Hepatocyte (in vitro differentiated cells): ENCODE measurements at places on chromosomes 12 and 14.
A peak's percentile ranks its signal among the peaks of the same experiment; 100 is the strongest.

GRCh38 chr12:32548691-32549281 is 130.3 kb upstream of the DNM1L start:
- no peak for DNase-seq

DNA sequence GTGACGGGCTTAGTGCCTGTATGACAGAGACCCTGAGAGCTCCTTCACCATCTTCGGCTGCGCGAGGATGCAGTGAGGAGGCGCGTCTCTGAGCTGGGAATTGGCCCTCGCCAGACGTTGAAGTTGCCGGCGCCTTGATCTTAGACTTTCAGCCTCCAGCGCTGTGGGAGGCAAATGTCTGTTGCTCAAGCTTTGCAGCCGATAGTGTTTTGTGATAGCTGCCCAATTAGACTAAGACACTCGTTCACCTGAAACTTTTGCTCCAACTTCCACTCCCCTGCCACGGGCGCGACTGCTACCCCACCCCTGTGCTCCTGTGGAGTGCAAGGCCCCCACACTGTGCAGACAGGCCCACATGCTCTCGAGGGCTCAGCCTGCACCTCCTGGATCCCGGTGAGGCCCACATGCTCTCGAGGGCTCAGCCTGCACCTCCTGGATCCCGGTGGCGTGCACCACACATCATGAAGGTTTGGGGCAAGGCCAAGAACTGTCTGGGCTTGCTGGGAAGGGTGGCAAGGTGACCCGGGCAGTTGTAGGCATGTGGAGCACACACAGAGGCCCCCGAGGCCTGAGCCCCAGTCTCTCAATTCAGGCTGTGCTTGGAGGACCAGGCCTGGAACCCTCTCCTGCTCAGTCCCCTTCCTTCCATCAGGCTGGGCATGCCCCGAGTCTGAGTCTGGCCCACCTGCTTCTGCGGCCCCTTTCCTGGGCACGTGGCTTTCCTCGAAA is 324.6 kb downstream of the TMEM121 start:
- DNase-seq: no peak

GRCh38 chr14:62409169-62409568 is 636.1 kb downstream of the KCNH5 start:
- DNase-seq: no peak

- no peak for DNase-seq
These were observed 6.1 kb upstream of the PSMA6 start for GRCh38 chr14:35286003-35286600.

- DNase-seq: no peak
These were observed 263.4 kb upstream of the FKBP4 start for GRCh38 chr12:2531371-2531770.

DNA sequence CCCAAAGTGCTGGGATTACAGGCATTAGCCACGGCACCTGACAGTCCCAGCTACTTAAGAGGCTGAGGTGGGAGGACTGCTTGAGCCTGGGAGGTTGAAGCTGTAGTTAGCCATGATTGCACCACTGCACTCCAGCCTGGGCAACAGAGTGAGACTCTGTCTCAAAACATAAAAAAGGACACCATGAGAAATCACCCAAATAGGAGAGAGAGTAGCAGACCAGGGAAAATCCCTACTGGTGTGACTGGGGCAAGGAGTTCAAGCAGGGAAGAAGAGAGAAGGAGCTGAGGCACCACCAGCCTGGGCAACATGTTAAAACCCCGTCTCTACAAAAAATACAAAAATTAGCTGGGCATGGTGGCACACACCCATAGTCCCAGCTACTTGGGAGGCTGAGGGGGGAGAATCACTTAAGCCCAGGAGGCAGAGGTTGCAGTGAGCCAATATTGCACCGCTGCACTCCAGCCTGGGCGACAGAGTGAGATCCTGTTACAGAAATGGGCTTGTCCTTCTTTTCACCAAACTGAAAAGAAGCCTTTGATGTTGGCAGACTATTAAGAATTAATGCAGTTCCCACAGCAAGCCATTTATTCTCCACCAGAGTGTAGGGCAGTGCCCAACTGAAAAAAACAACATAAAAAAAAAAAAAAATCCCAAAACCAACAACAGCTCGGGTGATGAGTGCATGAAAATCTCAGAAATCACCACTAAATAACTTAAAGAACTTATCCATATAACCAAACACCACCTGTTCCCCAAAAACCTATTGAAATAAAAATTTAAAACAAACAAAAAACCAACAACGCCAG is 4.5 kb upstream of the SRSF9 start:
- no peak for DNase-seq

GRCh38 chr12:46205294-46205693 is 63.5 kb downstream of the SLC38A1 start:
- DNase-seq: no peak

GRCh38 chr14:67453575-67454300 is 34.8 kb downstream of the TMEM229B start:
- no peak for DNase-seq

- peak; percentile 89 for DNase-seq
These were observed 229.8 kb upstream of the LRIG3 start for GRCh38 chr12:59149995-59150642.

DNA sequence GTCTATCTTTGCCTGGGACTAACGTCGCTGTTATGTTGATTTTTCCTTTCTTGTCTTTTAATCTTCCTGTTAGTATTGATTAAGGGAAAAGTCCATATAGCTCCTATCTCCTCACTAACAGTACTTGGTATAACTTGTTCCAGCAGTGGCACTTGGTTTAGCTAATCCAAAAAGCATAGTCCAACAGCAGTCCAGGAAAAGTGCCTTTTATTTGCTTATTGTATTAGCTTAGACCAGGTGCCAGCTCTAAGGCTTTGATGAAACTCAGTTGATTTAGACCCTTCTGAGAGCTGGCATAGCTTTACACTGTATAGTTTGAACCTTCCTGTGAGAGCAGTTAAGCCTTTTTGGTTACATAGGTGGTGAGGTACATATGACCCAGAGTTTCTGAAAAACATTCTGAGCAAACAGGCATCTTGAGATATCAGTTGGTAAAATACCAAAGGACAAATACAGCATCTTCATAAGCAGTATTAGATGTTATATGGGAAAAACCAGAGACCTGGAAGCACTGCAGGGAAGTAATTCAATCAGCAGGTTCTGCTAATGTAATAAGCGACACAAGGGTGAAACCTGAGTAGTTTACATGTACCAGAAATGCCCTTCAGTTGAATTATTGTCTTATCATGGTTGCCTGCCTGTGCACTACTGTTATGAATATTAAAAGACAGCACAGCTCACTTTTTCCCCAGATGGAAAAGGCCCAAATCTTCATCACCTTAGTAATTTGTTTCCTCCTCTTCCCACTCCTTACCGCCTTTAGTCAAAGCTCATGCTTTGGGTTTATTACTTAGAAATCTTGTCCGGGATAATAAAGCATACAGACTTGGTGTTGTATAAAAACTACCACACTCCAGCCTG is 13.0 kb downstream of the PELI2 start:
- no peak for DNase-seq

- DNase-seq: peak; percentile 29
These were observed 45.2 kb upstream of the KCNJ8 start for GRCh38 chr12:21819678-21820077.

- peak; percentile 79 for DNase-seq
These were observed 1.1 kb downstream of the INHBE start for GRCh38 chr12:57456145-57456700.

- DNase-seq: no peak
These were observed 9.0 kb downstream of the RDH16 start for GRCh38 chr12:56948457-56948777.

DNA sequence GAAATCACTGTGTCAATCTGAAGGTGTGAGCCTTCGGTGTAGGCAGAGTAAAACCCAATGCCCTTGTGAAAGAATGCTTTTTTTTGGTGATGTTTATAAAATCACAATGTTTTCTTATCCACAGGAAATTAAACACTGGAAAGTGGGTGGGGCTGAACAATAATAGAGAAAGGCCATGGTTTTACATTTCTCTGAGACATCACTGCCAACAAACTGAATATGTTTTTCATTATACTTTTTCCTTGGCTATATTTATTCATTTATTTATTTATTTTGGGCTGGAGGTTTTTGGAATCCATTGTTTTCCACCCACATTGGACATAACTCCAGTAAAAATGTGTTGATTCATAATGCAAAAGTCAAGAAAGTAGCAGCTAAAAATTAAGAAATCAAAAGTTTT is 16.9 kb downstream of the LRRK2 start:
- DNase-seq: no peak

GRCh38 chr12:4118017-4118510 is 155.5 kb upstream of the CCND2 start:
- DNase-seq: peak; percentile 21

DNA sequence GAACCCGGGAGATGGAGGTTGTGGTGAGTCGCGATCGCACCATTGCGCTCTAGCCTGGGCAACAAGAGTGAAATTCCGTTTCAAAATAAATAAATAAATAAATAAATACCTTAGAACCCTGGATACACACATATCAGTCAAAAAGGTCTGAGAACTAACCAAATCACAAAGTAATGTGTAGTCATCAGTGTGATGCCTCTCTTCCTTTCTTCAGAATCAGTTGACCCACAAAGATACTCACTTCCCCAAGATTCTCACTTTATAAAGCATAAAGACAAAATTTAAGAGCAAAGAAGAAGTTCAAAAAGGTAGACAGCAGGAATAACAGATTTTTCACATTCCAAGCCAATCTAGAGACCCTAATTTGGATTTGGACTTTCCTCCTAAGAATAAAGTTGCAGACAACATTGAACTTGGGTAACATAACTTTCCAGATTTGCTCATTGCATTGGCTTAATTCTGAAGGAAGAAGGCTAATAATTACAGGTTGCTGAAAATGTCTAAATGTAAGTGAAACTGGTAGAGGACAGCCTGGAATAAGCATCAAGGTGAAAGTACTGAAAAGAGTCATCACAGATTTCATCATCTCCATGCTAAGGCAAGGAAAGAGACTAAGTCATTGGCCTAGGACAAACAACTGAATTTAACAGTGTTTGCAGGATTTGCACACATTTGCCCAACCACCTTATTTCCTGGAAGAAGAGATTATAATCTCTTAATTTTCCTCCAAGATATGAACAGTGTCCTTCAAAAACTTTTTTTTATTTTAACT is 17.4 kb downstream of the TMED10 start:
- DNase-seq: no peak

DNA sequence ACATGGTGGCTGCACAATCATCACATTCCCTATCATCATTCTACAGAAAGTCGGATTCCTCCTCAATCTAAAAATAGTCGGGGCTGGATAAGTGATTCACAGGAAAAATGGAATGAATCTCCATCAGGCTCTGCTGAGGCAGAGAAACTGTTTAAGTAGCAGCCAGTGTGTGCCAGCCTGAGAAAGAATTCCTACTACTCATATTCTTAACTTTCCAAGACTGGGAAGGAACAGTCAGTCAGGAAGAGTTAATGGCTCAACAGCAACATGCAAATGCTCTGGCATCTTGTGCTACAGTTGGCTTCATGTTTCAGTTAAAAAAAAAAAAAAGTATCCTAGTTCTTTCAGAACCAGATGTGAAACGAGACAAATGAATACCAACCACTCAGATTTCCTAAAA is 187.0 kb downstream of the GRIP1 start:
- DNase-seq: peak; percentile 6

- peak; percentile 44 for DNase-seq
These were observed 556 bp downstream of the MTHFD1 start for GRCh38 chr14:64388533-64389285.

DNA sequence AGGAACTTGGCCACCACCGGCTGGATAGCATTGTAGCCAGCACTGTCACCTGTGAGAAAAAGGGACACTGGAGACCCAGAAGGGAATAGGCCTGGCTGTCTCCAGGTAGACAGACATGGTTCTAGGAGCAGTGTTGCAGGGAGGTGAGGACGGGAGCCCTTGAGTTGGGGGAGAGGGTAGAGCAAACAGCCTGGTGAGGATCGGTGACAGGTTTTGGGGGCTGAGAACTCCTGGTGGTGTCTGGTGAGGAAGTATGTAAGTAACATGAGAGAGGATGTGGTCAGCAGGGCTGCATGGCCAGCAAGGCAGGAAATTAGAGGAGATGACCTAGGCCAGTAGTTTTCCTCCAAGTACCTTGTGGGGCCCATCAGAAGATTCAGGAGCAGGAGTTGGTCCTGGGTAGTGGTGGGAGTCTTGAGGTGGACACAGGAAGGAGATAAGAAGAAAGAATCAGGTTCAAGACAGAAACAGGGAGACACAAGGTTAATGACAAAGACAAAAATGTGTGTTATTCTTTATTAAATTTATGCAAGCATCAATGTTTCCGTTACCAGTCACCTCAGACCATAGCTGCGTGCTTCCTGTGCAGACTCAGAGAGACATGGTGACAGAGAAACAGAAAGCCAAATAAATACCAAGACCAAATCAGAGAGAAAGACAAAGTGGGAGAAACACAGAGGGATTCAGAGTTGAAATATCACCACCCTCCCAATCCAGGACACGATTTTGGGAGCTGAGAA is at the start of gene ARHGAP9:
Gene ARHGAP9 (minus strand): TSS at position 491 of the 740 bp plus-strand sequence. CDS start 460 bp downstream, at position 31.
- DNase-seq: no peak

- DNase-seq: no peak
These were observed 8.7 kb downstream of the ZCCHC8 start for GRCh38 chr12:122491991-122492390.

DNA sequence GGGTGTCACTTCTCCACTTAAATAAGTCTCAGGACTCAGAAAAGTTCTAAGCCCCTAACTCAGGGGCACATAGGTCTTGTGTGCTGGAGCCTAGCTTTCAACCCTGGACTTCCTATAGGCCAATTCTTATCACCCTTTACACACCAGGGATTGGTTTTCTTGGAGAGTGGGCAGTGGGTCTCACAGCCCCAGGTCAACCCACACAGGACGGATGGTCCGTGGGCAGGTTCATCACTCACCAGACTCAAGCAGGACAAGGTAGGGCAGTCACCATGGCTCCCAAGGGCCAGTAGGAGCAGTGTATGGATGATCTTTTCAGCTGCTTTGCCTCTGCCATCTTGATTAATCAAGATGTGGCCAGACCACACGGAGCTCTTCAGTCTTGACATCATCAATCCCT is 232.5 kb downstream of the SLC41A2 start:
- no peak for DNase-seq

- no peak for DNase-seq
These were observed 1042.1 kb downstream of the FSCB start for GRCh38 chr14:43464968-43465367.

- no peak for DNase-seq
These were observed 127.7 kb upstream of the FOXN3 start for GRCh38 chr14:89544636-89545301.

DNA sequence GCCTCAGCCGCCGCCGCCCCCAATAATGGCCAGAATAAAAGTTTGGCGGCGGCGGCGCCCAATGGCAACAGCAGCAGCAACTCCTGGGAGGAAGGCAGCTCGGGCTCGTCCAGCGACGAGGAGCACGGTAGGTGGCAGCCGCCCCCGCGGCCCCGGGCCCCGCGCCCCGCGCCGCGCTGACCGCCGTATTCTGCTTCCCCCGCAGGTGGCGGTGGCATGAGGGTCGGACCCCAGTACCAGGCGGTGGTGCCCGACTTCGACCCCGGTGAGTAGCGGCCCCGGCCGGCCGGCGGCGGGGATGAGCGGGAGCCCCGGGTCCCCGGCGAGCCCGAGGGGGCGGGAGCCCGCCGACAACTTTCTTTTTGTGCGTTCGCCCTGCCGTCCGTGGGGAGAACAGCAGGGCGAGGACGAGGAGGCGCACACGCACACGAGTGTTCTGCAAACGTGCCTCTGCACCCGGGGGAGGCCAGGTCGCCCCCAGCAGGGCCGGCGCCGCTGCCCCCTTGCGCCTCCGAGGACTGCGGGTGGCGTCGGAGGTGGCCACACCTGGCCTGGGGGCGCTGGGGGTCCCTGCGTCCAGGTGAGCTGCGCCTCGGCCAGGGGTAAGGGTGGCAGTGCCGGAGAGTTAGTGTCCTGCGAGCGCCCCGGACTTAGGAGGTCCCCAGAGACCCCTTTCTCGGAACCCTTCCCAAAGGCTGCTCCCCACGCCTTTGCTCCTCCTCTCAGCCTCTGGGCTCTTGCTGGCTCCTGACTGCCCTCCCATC is 794 bp downstream of the RCOR1 start:
- DNase-seq: peak; percentile 67

- no peak for DNase-seq
These were observed 17.3 kb downstream of the VDR start for GRCh38 chr12:47887529-47887928.
